ENCODE measurements at places on chromosomes 11 and 22. TPM values are rescaled to one million over a fixed set of nuclear protein-coding genes. Genes with fewer than 3 reads are reported as not detected.
A peak's percentile ranks its signal among the peaks of the same experiment; 100 is the strongest.

DNA sequence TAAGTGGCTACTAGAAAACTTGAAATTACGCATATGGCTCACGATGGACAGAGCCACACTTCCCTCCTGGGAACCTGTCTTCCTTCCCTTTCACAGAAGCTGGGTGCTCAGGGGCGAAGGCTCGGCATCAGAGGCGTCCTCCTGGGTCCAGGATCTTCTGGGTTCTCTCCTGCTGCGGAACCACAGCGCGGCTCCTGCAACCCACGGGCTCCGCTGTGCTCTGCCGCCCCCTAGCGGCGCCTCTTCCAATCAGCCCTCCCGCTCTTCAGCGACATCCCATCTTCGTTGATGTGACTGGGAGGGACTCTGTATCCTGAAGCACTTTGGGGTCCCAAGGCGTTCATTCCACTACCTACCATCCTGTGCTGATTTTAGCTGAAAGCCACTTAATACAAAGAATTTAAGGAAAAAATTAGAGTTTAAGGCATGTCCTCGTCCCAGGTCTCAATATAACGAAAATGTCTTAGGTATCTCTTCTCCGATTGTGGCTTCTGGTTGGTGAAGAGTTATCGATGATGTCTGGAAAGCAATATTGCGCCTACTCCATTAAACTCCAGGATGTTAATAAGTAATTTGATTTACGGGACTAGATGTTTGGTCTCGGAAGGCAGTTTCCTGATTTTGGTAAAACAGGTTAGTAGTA lies 14.8 kb upstream of the RPS3 start:
- DNase-seq: peak; percentile 89

- no peak for DNase-seq
Measured at GRCh38 chr11:737366-737765, 9.9 kb upstream of the TALDO1 start.

The RAB39A gene
- total RNA-seq: 1.3 TPM

- DNase-seq: no peak
Measured at GRCh38 chr11:132448334-132448995, 1078.0 kb downstream of the NTM start.

- DNase-seq: no peak
Measured at GRCh38 chr22:43745783-43746356, 66.2 kb downstream of the EFCAB6 start.

All from left colon (tissue), 2 donors.